ENCODE measurements at places on chromosomes 3 and 15. TPM values are rescaled to one million over a fixed set of nuclear protein-coding genes. Genes with fewer than 3 reads are reported as not detected.

Gene GANC
- 13.0 TPM for total RNA-seq

Gene TM4SF1
- total RNA-seq, result 121 TPM

Gene PPP1R14D
- not detected for total RNA-seq

Gene HRG
- total RNA-seq, result not detected

Gene C3orf20
- not detected for total RNA-seq

Gene TYRO3
- total RNA-seq, result 9.3 TPM

Gene ISL2
- 0.14 TPM for total RNA-seq

Gene SLC24A1
- 8.0 TPM for total RNA-seq

Gene AGBL1
- not detected for total RNA-seq

Gene LPCAT4
- 4.8 TPM for total RNA-seq

Gene ITIH4
- 2.5 TPM for total RNA-seq

Gene PLCB2
- total RNA-seq, result not detected

Gene ZNF860
- total RNA-seq, result 3.8 TPM

Gene GUCA1C
- total RNA-seq, result not detected

Gene NAA50
- 331 TPM for total RNA-seq

Gene TMOD2
- total RNA-seq, result 9.3 TPM

Gene CYP1A2
- total RNA-seq, result not detected

Gene GP9
- total RNA-seq, result not detected

Gene SLCO3A1
- total RNA-seq, result 8.8 TPM

Gene NCEH1
- total RNA-seq, result 10.3 TPM

Gene ARHGEF26
- 0.34 TPM for total RNA-seq

Gene GOLGA8R
- 1.6 TPM for total RNA-seq

Gene POLQ
- total RNA-seq, result 1.0 TPM

Gene TTLL13
- 0.07 TPM for total RNA-seq

Gene ALAS1
- 63.2 TPM for total RNA-seq

Gene SLC35G2
- 5.8 TPM for total RNA-seq

Gene SV2B
- total RNA-seq, result 0.50 TPM

Gene CADM2
- total RNA-seq, result 0.28 TPM

Gene KY
- total RNA-seq, result not detected

Gene FGF7
- total RNA-seq, result 0.07 TPM

Gene HESX1
- total RNA-seq, result 0.43 TPM

Gene DUOXA2
- total RNA-seq, result not detected

Gene ADAMTSL3
- total RNA-seq, result under 0.01 TPM

Gene CPEB1
- total RNA-seq, result not detected

Gene PLA1A
- 0.14 TPM for total RNA-seq

Gene SYNPR
- total RNA-seq, result not detected

Gene AHSG
- total RNA-seq, result not detected

Gene KNG1
- not detected for total RNA-seq

Gene CNTN3
- 0.68 TPM for total RNA-seq

Gene GOLGA6L1
- not detected for total RNA-seq

Gene MYZAP
- total RNA-seq, result 1.4 TPM

Gene ISLR2
- under 0.01 TPM for total RNA-seq

Gene ECE2
- total RNA-seq, result not detected

Gene MINAR1
- total RNA-seq, result 0.34 TPM

Gene ACAA1
- total RNA-seq, result 54.7 TPM

Gene MTHFS
- total RNA-seq, result 15.7 TPM

Gene SH3GL3
- under 0.01 TPM for total RNA-seq

Gene RGMA
- total RNA-seq, result 3.1 TPM

Gene CHDH
- total RNA-seq, result 0.21 TPM

Gene CMTM7
- total RNA-seq, result 5.1 TPM

Gene KBTBD13
- total RNA-seq, result not detected

Gene KBTBD12
- total RNA-seq, result under 0.01 TPM

All from nasal cavity respiratory epithelium epithelial cell of viscerocranial mucosa (primary cell).